ENCODE measurements at places on chromosomes 5 and 9. TPM values are rescaled to one million over a fixed set of nuclear protein-coding genes. Genes with fewer than 3 reads are reported as not detected.
A peak's percentile ranks its signal among the peaks of the same experiment; 100 is the strongest.

Gene PPP1R26
- 0.94 TPM for total RNA-seq

Gene SPATA31E1
- total RNA-seq, result not detected

- peak; percentile 62 for DNase-seq
Measured at GRCh38 chr5:671459-672328, 21.5 kb downstream of the TPPP start.

Gene FAM221B
- total RNA-seq, result not detected

GRCh38 chr5:149298842-149299404, 27.3 kb downstream of the AFAP1L1 start:
- DNase-seq, result no peak

Gene PCDHA3
- total RNA-seq, result not detected

DNA sequence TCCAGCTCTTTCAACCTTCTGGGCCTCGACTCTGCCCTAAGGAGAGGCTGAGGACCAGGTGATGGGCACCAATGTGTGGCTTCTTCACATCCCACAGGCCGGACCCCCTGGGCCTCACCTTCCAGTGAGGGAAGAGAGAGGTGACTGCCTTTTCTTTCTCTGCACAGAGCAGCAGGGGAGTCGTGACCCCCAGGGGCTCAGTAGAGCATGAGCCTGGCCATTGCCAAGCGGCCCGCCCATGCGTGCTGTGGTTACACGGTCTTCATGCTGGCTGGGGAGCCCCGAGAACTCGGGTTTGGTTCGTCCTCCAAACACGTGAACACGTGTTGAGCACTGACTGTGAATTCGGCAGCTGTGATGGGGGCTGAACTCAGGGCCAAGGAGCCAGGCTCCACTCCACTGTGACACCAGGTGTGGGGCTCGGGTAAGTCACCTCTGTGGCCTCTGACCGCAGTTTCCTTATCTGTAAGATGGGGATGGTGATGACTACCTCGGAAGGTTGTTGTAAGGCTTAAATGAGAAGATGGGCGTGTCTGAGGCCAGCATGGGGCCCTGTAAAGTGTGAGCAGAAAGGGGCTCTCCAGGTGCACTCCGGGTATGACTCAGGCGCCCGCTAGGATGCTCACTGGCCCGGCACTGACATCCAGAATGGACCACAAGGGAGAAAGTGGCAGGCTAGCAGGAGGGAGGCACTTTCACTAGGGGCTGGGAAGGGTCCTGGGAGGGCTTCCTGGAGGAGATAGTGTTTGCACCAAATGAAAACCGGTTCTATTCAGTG, 13.4 kb upstream of the GRHPR start:
- peak; percentile 47 for DNase-seq

GRCh38 chr5:14231156-14231555, 88.0 kb downstream of the TRIO start:
- DNase-seq, result no peak

Gene WNT8A
- not detected for total RNA-seq

DNA sequence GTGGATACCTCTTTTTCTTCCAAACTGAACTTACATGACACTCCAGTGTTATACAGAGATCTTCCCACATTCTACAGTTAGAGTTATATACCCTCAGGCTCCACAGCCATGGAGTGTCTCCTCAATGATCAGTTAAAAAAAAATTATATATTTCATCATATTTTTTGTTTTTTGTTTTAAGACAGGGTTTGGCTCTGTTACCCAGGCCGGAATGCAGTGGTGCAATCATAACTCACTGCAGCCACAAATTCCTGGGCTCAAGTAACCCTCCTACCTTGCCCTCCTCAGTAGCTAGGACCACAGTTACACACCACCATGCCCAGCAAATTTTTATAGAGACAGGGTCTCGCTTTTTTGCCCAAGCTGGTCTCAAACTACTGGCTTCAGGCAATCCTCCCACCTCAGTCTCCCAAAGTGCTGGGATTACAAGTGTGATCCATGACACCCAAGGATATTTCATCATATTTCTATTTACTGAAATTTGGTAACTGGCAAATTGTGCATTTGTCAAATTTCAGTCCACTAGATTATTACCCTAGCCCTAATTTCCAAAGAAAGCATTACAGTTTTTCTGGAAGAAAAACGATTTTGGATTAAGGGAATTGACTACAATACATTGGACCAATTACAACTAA, 18.1 kb upstream of the SCAI start:
- DNase-seq, result no peak

DNA sequence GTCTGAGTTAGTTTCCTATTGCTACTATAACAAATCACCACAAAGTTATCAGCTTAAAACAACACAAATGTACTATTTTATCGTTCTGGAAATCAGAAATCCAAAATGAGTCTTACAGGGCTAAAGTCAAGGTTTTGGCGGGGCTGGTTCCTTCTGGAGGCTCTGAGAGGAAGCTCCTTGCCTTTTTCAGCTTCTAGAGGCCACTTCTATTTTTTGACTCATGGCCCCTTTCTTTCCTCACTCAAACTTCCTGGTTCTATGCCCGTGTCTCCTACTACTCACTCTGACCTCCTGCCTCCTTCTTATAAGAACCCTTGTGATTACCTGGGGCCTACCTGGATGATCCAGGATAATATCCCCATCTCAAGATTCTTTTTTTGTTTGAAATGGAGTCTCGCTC, 48.2 kb downstream of the GABBR2 start:
- DNase-seq, result no peak

- no peak for DNase-seq
Measured at GRCh38 chr5:142327111-142327842, 2.5 kb upstream of the SPRY4 start.

DNA sequence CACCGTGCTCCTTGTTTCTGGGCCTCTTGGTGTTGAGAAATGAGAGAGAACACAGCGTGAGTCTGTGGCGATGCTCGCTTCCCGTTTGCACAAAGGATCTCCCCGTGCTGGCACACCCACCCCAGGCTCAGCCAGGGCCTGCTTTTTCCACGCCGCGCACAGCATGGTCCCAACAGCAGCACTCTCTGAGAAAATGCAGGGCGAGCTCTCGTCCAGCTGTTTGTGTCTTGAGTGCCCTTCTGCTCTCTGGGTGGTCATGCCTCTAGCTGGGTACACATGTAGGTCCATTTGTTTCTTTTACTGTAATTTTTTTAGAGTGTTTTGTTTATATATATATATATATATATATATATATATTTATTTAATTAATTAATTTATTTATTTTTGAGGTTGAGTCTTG, 26.6 kb downstream of the FBXW5 start:
- DNase-seq, result no peak

Gene CCDC187
- 0.11 TPM for total RNA-seq

GRCh38 chr9:84103651-84104377, 123.2 kb downstream of the RMI1 start:
- DNase-seq, result no peak

- no peak for DNase-seq
Measured at GRCh38 chr5:159763562-159763961, 152.7 kb upstream of the ADRA1B start.

DNA sequence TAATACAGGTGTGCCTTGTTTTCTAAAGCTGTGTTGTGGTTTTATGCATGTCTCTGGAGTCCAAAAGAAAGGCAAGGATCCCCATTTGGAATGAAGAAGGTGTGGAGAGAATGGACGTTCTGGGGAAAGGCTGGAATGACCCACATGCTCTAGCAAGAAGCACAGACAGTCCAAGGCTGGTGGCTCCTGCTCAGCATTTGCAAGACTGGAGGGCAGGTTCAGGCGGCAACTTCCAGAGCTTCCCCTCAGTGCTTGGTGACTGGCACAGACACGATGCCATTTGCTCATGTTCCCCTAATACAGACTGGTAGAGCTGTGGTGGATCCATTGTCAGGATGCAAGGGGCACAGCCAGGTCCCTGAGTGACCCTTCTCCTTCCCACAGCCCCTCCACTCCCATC, 8.2 kb downstream of the SLC22A4 start:
- DNase-seq, result no peak

- DNase-seq, result no peak
Measured at GRCh38 chr9:92770360-92770995, 5.8 kb upstream of the BICD2 start.

Gene WHRN
- 2.2 TPM for total RNA-seq

DNA sequence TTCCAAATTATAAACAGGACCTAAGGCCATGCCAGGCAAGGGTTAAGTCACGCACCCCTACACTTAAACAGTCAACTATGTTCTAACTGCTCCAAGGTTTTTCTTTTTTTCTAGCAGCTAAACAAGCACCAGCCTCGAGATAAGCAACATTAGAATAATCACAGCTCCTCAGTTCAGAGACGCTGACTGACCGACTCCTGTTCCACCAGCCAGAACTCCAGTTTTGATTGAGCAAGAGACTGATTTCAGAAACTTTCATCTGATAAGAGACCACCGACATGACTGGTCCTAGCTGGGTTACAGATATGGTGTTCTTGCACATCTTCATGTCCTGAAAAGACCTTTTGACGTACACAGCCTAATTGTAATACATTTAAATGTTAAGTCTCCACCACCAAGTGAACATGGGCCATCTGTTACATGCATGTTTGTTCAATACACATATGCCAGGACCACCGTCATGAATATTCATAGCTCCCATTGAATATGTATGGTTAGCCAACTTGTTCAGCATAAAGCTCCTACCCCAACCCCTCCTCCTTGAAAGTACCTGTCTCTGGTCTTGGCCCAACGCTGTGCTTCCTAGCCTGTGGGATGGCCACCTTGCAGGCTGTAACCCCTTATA, 23.7 kb upstream of the OTULINL start:
- no peak for DNase-seq

GRCh38 chr5:148846930-148847329, 20.5 kb downstream of the ADRB2 start:
- no peak for DNase-seq

GRCh38 chr5:70440-70839, 21.5 kb upstream of the PLEKHG4B start:
- DNase-seq, result no peak

GRCh38 chr9:71223953-71224538, 102.6 kb upstream of the TRPM3 start:
- no peak for DNase-seq

DNA sequence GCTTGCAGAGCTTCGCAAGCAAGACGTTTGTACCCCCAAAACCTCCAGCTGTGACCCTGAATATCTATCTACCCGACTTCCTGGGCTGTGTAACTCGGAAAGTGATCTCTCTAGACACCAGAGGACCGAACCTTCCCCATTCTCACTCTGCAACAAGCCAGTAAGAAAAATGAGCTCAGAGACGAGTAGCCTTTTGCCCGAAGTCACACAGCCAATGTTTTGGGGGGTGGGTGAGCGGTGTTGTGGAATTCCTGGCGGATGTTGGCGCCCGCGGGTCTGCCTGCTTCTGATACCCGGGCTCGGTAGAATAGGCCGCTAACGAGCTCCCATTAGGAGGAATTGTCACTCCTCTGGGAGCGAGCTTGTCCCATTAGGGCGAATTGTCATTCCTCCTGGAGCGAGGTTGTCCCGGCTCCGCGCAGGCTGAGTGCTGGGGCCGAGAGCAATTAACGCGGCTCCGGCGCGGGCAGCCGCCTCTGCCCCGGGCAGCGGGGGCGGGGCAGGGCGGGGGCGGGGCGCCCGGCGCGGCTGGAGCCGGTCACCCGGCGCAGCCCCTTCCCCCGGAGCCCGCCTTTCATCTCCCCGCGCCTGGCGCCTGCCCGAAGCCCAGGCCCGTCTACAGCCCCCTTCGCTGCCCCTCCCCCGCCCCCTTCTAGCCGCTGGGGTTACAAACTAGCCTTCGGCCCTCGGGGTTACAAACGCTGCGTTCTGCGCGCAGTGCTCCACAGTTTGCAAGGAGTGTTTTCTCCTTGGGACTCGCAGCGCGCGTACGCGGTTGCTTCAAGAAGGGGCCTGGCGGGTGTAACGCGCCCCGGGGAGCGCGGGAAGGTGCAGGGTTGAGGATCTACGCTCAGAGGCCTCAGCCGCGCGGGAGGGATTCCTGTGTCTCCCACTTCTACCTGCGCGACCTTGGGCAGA, 3.5 kb upstream of the MSX2 start:
- DNase-seq, result no peak

- no peak for DNase-seq
Measured at GRCh38 chr9:109627042-109627441, 128.9 kb upstream of the PTPN3 start.

DNA sequence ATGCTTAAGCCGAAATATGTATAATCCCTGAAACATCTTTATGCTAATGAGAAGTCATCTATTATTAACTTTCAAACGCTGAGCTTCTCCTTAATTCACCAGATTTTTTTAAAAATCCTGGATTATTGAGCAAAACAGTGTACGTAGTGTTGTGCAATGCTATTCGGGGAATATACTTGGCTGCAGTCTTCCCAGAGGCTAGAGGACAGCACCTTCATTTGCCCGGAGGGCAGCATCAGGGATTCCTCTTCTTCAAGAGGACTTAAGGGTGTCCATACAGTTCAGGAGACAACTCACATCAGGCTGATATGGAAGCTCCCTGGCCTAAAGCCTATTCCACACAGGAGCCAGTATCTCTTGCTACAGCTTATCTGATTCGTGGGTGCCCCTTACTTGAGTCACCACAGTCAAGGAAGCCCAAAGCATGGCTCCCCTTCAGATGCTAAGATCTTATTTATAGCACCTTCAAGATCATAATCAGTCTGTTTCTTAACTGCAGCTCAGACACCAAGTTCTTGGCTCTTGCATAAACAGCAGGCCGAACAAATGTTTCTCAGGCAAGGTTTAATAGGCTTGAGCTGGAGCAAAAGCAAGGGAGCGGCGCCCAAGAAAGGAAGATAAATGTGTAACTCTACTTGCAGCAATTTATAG, 29.4 kb downstream of the NUTM2F start:
- DNase-seq, result no peak

- no peak for DNase-seq
Measured at GRCh38 chr9:37029776-37030610, 4.1 kb downstream of the PAX5 start.

Data from activated T-cell treated with anti-CD3 and anti-CD28 coated beads, Interleukin-2, amount 50 U/mL, for 4 hours (primary cell).